ENCODE measurements at places on chromosomes 4 and X. TPM values are rescaled to one million over a fixed set of nuclear protein-coding genes. Genes with fewer than 3 reads are reported as not detected.

DNA sequence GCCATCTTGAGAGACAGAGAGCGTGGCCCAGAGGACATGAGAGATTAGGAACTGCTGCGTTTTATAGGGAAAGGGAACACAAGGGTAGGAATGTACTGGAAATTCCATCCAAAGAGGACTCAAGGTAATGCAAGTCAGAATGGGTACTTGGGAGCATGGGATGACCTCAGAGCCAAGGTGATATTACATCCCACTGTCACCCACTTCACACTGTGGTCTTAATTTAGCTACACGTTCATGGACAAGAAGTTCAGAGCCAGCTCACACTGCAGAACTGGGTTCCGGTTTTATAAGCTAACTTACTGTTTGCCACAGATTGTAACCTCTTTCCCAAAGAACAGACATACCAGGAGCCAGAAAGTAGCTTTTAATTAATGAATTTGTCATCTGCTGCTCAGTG, 244.7 kb downstream of the CBR4 start:
- DNase-seq: no peak

- DNase-seq: no peak
Observed at GRCh38 chr4:5700459-5700858, 7.9 kb downstream of the EVC2 start.

DNA sequence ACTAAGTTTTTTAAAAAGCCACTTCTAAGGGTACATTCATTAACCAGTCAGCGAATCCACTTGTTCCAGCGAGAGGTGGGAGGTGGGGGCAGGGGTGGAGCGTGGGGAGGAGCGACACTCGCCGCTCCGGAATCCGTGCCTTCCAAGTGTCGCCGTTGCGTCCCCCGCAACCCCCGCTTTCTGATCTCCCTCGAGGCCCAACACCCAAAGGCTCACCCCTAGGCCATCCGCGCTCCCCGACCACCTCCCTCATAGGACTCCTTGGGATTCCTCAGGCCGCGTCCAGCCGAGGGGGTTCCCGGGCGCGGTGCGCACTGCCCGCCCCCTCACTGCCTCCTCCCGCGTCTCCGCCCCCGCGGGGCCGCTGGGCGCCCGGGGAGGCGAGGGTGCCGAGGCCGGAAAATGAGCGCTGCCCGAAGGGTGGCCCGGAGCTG, 108.1 kb upstream of the STOX2 start:
- DNase-seq: peak; percentile 40

DNA sequence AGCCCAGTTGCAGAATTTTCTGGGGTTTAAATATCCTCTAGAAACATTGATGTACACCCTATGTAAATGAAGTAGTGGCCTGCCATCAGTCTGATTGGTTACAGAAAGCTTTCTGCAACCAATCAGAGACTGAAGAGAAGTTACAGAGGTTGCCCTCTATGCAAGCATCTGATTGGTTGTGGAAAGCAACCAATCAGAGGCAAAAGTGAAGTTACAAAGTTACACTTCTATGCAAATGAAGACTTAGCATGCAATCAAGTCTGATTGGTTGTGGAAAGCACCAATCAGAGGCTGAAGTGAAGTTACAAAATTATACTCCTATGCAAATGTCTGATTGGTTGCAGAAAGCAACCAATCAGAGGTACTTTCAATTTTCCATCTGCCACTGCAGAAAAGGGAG, 51.9 kb upstream of the USP9X start:
- no peak for DNase-seq

DNA sequence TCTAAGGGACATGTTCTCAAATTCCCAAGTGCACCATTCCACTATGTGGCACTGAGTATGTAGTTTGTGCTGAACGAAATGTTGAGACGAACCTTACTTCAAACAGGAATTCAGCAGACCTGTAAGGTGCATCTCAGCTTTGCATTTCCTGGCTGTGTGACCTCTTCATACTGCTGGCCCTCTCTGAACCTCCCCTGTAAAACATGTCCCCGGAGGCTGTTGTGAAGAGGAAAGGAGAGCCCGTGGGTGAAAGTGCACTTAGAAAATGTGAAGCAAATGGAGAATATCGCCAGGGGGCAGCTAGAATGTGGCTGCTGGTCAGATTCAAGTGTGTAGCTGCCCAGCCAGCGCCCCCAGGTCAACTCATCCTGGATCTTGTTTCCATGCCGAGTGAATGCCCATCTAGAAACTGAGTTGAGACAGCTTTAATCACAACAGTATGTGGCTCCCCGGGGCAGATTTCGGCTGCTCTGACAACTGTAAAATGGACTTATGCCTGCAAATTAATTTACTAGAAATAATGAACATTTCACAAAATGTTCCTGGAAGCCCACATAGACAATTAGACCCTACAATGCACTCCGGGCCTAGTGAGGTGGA, 263.3 kb downstream of the EVC2 start:
- no peak for DNase-seq

- no peak for DNase-seq
Observed at GRCh38 chr4:185672618-185673017, 137.3 kb upstream of the PDLIM3 start.

GRCh38 chrX:54048412-54048811, 4.1 kb upstream of the PHF8 start:
- DNase-seq: no peak

GRCh38 chr4:180794333-180794732, 1448.9 kb upstream of the TENM3 start:
- DNase-seq: no peak

DNA sequence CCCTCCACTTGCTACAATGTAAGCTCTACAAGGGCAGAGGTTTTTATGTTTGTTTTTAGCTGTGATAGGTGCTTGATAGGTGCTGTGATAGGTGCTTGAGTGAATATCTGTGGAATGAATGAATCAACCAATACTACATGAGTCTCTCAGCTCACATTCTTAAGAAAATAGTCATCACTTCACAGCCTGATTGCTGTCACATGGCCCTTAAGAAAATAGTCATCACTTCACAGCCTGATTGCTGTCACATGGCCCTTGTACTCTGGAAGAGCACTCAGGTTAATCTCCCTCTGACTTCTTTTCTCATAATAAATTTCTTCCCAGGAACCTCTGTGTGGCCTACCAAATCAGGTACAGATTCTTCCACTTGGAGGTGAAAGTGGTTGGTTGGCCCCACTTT, 335.2 kb downstream of the TENM3 start:
- no peak for DNase-seq

GRCh38 chrX:148601034-148601433, 100.6 kb downstream of the AFF2 start:
- no peak for DNase-seq

- DNase-seq: no peak
Observed at GRCh38 chr4:56130606-56131155, 181.9 kb downstream of the CEP135 start.

DNA sequence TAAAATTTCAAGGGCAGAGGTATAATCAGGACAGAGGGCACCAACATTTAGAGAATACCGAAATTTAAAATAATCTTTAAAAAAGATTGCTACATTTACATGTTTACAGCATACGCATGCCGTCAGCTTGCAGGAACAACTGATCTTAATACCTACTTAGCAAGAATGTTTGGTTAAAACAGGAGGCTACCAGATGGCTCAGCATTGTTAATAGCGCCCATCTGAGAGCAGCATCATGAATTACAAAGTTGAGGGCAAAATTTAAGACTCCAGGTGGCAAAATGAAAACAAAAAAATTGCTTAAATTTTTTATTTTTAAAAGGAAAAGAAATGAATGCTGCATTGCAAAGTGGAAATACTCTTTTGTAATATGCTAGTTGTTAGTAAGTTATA, 241.3 kb downstream of the C4orf33 start:
- no peak for DNase-seq

DNA sequence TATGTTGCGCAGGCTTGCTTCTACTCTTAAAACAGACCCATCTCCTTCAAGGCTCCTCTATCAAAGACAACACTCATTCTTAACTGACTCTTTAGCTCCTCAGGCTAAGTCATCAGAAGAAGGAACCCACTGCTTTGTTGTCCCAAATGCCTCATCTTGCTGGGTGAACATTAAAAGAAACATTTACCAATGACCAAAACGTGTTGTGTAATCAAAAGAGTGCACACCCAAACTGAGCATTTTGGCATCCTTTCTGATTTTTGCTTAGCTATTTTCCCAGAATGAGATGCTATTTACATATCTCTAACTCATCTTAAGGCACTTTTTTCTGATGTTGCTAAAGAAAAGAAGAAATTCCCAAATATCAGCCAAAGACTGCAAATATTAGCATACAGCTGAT, 131.7 kb upstream of the VCX3A start:
- no peak for DNase-seq

DNA sequence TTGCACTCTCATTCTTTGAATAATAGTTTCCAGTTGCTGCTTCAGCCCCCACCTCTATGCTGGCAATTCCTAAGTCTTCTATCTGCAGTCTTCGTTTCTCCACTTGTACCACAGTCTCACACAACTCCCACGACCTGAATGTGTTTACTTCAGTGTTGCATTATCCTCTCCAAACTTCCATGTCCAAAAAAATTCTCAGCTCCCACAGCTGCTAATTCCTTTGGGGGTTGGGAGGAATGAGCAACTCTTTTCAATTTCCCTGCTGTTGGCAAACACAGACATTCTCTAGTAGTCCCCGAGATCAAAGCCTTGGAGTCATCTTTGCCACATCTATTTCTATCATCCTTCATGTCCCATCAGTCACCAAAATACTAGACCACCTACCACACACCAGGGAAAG, 14.4 kb upstream of the CDS1 start:
- DNase-seq: no peak

DNA sequence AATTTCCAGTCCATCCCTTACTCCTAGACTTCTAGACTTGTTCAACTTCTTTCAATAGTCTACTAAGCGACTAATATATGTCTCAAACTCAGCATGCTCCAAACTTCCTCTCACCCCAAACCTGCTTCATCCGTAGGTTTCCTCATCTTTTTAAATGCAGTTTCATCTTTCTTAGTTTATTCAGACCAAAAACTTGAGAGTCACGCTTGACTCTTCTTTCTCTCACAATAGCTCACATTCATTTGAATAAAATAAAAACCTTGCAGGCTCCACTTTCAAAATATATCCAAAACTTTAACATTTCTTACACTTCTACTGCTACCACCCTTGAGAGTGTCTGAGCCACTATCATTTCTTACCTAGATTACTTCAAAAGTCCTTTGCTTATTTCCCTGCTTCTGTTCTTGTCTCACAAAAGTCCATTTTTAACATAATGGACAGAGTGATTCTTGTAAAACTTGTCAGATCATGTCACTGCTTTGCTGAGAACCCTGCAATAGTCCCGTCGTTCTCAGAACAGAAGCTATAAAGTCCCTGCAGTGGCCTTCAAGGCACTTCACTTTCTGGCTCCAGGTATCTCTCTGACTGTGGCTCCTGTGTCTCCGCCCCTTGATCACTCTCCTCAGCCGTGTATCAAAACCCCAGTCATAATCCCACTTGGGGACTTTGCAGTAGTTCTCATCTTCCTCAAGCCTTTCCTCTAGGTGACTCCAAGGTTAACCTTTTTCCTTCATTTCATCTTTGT, 167.6 kb downstream of the ARHGAP24 start:
- no peak for DNase-seq

DNA sequence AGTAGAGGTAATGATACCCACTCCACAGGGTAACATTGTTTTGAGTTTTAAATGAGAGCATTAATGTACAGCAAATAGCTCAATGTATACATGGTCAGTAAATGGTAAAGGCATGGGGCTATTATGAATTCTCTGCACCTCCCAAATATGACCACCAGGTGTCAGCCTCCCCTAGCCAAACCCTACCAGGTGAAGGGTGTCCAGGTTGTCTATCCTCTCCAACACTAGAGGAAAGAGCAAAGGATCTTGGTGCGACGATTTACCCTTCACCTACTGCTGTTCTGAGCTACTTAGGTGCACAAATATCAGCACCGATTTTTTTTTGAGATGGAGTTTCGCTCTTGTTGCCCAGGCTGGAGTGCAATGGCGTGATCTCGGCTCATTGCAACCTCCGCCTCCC, 26.5 kb upstream of the XIAP start:
- peak; percentile 52 for DNase-seq

GRCh38 chr4:153451911-153452657, 14.1 kb upstream of the TMEM131L start:
- no peak for DNase-seq

DNA sequence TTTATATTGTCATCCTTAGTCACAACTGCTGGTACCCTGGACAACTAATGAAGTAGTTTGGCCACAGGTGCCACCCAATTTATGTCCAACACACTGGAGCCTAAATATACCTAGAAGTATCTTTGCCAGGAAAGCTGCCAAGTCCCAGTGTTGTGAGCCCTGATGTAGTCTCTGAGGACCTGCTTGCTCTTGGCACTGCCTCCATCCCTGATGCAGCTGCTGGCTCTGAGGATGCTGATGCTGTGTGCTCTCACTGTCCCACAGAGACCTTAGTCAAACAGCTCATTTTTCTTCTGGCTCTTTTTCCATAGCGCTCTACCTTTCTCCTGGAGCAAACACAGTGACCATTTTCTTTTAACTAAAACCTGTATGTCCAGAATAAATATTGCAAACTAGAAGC, 1535.4 kb upstream of the ADGRL3 start:
- DNase-seq: no peak

- DNase-seq: peak; percentile 45
Observed at GRCh38 chrX:110450050-110450449, 91.4 kb downstream of the RTL9 start.

DNA sequence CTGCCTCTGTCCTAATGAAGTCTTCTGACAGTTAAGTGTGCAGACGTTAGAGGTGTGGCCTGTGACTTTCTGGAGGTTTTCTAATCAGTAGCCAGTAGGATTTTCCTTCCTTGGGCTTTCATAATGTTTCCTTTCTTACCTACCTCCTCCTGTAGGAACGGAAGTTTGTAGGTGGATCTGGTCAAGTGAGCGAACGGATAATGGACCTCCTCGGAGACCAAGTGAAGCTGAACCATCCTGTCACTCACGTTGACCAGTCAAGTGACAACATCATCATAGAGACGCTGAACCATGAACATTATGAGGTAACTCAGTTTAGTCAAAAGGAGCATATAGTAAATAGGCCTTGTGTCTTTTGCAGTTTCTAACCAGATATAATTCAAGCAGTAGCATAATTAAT, 75.0 kb downstream of the MAOA start:
- no peak for DNase-seq

GRCh38 chr4:110639207-110640090, 16.6 kb upstream of the PITX2 start:
- no peak for DNase-seq

Gene NCAPG
- total RNA-seq: 0.20 TPM

Gene ENOX2
- 13.7 TPM for total RNA-seq

Gene MAGEB17
- not detected for total RNA-seq

Gene SMR3A
- not detected for total RNA-seq

Gene PLK4
- total RNA-seq: 1.1 TPM

Gene ERVMER34-1
- total RNA-seq: not detected

Gene TLR3
- total RNA-seq: 2.2 TPM

Gene GPR119
- total RNA-seq: not detected

Gene FDCSP
- not detected for total RNA-seq

Gene PDZD4
- 4.4 TPM for total RNA-seq

Gene DGAT2L6
- total RNA-seq: not detected

Gene RP2
- total RNA-seq: 7.1 TPM

Gene GYPA
- not detected for total RNA-seq

Gene CC2D2A
- 0.22 TPM for total RNA-seq

Gene GAGE12E
- not detected for total RNA-seq
